ENCODE measurements at places on chromosomes 13 and 19.
A peak's percentile ranks its signal among the peaks of the same experiment; 100 is the strongest.

DNA sequence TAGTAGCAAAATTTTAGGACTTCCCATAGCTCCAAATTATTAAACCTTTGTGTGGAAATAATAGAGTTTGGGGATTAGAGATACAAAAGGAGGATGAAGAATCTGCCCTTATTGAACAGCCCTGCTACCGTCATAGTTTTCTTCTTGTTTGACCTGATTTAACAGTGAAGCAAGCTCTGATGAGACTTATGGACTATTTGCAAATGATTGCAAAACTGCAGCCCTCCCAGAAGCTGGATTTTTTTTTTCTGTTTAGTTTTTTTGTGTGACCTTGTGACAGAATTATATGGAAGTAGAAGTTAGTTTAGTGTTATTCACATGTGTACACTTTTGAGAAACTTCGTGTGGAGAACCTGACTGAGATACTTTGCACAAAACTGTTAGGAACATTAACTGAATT is 267.8 kb downstream of the KCNRG start:
- no peak for DNase-seq

DNA sequence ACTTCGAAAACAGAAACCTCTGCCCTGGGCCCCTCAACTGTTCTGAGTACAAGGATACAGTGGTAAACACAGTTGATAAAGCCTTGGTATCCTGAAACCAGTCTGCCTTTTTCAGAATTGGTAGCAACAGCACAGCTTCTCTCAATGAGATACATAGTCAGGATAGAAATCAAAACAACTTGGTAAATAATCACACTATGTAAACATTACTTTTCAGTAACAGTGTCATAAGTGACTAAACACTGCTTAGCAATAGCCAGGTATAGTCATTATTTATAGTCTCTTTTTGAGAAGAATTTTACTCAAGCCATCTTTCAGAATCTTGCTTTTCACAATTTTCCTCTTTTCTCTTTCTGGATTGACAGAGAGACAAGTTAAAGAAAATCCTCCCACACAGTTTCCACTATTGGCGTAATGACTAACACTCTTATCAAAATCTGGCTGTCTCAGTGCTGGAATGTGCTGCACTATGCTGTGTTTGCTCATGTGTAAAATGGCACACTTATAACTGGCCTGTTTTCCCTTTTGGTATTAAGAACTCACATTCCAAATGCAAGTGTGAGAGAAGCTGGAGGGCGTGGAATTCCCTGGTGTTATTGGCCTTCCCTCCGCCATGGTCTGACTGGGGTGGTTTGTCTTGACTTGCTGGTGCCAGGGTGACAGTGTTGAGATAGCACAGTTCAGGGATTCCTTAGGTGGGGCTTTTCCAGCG is 368.8 kb downstream of the TDRD3 start:
- DNase-seq, result no peak

GRCh38 chr13:98478189-98479129 is 98.4 kb downstream of the STK24 start:
- DNase-seq, result peak; percentile 29

GRCh38 chr13:31053896-31054295 is 107.8 kb downstream of the HSPH1 start:
- no peak for DNase-seq

DNA sequence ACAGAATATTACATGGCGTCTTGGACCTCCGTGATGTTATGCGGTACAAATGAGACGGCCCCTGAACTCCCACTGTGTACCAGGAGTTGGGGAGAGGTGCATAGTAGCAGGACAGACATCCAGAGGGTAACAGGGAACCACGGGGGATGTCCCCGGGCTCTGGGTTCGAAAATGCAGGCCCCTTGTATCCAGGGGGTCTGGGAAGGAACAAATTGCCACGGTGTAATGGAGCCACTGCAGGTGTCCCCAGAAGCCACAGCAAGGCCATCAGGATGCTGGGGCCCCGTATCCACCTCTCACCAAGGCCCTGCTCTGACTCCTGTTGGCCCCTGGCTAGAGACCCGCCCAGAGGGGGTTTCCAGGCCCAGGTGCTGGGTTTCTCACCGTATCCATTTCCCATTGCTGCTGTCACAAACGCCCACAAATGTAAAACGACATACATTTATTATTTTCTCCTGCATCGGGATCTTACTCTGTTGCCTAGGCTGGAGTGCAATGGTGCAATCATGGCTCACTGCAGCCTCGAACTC is 77.8 kb downstream of the INSR start:
- peak; percentile 51 for DNase-seq

DNA sequence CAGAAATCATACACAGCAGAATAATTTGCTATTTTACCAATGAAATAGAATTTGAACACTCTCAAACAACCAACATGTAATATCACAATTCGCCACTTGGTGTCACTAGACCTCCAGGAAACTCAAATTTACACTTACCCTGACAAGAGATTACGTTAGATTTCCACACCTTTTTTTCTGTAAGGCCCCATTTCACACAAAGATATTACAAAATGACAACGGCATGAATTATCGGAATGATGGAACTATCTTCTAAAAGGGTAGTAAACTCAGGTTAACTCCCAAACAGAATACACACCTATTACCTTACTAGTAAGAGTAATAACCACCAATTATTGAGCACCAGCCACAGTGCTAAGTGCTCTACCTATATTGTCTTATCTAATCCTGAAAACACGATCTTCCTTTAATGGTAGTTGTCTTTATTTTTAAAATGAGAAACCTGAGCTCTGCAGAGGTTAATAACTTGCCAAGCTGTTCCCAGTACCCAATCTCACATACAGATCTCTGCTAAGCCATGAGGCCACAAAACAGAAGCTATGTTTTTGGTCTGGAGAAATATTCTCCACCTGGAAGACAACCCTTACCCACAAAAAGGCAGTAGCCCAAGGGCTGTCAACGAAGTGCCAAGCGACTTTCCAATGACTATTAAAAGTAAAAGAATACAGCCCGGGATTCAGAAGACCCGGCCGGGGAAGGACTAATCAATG is 152.4 kb downstream of the DCLK1 start:
- DNase-seq, result no peak

GRCh38 chr19:3061182-3062161 is 823 bp downstream of the TLE5 start:
- peak; percentile 65 for DNase-seq
